CD4-positive, alpha-beta memory T cell (primary cell): ENCODE measurements at places on chromosomes 11 and 22.

- no peak for DNase-seq
Measured at GRCh38 chr11:57306161-57306876, 18.4 kb downstream of the TNKS1BP1 start.

- no peak for DNase-seq
Measured at GRCh38 chr11:79040348-79040747, 400.5 kb downstream of the TENM4 start.

DNA sequence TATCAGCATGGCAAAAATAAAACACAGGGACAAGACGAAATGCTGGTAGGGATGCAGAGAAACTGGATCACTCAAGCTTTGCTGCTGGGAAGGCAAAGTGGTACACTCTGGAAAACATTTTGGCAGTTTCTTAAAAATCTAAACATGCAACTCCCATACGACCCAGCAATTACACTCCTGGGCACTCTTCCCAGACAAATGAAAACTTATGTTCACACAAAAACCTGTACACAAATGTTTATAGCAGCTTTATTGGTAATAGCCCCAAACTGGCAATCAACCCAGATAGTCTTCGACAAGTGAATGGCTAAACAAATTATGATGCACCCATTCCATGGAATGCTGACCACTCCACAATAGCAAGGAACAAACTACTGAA is 35.8 kb upstream of the PRR5 start:
- DNase-seq, result no peak

DNA sequence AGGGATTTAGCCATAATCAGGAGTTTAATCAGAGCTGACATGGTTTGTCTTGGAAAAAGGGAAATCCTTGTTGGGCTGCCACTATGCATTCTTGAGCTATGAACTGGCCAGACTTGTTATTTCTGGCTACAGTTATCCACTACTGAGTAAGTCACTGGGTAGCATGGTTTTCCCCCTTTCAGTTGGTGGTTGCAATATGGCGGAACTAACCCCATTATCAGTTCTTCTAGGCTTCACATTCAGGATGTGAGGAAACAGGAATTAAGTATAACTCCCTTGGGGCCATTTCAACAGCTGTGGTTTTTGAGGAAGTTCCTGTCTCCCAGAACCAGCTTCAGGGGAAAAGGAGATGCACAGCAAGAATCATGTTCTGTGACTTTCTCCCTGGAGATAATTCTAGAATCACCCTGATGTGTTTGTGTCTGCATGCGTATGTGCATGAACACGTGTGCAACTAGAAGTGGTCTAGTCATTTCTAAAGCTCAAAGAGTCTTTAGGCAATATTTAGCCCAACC is 103.0 kb upstream of the CD44 start:
- DNase-seq, result no peak

- peak; percentile 33 for DNase-seq
Measured at GRCh38 chr22:36299911-36300310, 47.0 kb downstream of the APOL1 start.
